ENCODE measurements at places on chromosomes 7 and 10.

DNA sequence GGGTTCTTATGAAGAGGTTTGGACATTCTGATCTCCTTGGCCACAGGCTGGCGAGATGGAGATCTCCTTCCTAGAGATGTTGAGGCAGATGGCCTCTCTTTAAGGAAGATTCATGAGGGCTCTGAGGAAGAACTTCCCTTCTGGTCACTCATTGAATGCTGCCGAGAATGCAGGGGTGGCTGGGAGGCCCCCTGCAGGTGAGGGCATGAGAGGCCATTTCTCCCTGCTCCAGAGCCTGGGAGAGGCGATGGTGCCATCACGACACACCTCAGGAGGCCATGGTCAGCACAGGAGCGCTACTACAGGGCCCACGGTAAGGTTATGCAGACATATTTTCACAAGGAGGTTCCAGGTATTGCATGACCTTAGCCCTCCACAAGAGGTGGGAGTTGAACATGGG, 40.2 kb downstream of the CXCL12 start:
- DNase-seq = no peak

GRCh38 chr10:88156341-88156740, 292.9 kb downstream of the PTEN start:
- DNase-seq = no peak

GRCh38 chr7:151254316-151254715, 5.8 kb upstream of the SMARCD3 start:
- DNase-seq = no peak

DNA sequence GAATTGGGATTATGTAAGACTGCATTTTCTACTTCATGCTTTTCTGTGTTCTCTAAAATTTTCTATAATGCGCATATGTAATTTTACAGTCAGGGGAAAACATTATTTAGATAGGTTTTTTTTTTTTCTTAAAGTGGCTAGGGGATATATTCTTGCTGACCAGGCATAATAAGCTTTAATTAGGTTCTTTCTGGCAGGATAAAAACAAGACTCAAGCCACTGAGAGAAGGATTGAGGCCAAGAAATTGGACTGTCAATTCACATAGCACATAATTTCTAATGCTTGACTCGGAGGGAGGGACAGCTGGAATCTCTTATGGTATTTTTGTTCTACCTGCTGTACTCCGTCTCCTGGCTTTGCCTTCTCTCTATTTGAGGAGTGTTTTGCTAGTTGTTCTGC, 119.8 kb upstream of the NPVF start:
- DNase-seq = no peak

- DNase-seq = no peak
These were observed 286.4 kb downstream of the WDR11 start for GRCh38 chr10:121137533-121137932.

GRCh38 chr10:82464966-82465365, 590.0 kb downstream of the NRG3 start:
- no peak for DNase-seq

DNA sequence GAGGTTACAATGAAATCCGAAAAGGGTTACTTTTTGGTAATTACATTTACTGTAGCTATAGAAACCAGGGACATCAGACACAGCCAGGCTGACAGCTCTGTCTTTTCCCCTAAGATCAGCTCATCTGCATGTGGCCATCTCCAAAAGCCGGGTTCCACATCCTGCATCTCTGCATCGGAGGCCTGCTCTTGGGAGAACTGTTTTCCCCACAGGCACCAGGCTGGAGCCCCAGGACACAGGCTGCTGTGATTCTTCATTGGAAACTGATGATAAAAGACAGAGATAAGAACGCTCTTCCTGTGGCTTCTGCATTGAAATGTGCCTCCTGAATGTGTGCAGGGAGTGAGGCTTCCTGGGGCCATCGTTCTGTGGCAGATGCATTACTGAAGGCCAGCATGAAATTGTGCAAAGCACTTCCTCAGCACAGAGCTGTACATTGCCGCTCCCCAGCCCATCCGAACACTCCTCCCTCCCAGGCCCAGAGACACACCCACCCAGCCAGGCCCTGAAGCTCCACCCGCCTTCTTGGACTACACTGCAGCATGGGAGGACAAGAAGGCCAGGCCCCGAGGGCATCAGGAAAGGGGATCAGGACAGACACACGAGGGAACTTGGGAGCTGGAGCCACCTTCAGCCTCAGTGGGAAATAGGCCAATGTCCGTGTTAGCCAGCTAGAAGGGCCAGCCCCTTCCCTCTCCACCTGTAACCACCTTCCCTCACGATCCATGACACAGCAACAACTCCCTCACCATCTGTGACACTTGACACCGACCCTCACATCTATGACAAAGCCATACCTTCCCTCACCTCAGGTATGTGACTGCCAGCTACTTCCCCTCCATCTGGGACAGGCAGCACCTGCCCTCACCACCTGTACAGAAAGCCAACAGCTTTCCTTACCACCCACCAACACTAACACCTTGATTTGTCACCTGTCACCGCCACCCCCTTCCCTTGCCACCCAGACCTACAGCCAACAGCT, 113.2 kb downstream of the GRID1 start:
- no peak for DNase-seq

DNA sequence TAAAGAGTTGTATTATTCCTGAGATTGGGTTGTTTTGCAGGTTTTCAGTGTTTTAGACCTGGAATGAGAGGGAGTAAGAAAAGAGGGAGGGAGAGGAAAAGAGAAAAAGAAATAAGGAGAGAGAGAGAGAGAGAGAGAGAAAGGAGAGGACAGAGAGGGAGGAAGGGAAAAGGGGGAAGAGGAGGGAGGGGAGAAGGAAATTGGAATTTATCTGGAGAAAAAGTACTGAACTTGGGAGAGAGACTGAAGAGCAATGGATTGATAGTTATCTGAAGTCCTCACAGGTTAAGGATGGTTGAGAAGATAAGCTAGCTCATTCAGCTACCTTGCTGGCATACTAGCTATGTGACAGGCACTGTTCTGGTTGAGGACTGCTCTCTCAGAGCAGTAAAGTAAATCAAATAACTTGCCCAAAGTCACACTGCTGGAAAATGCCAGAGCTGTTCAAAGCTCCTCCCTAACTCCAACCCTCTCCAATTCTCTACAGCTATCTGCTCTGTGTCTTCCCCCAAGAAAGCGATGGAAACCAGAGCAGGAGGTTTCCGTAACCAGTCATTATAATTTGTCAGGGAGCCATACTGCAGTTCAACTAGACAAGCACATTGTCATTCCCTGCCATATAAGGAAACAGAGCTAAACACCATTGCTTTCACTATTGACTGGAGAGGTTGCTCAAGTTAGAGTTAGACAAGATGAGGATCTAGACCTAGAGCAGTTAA, 10.7 kb downstream of the CALD1 start:
- DNase-seq = no peak

GRCh38 chr7:117791877-117792780, 81.1 kb downstream of the CTTNBP2 start:
- no peak for DNase-seq

Measured in stimulated activated CD8-positive, alpha-beta memory T cell treated with anti-CD3 and anti-CD28 coated beads, Interleukin-4, amount 100 ng/mL, for 4 hours (primary cell).